HuH-7 (cell line): ENCODE measurements at places on chromosomes 3 and 15.

GRCh38 chr3:89787485-89787884 lies 680.1 kb downstream of the EPHA3 start:
- no peak for DNase-seq

DNA sequence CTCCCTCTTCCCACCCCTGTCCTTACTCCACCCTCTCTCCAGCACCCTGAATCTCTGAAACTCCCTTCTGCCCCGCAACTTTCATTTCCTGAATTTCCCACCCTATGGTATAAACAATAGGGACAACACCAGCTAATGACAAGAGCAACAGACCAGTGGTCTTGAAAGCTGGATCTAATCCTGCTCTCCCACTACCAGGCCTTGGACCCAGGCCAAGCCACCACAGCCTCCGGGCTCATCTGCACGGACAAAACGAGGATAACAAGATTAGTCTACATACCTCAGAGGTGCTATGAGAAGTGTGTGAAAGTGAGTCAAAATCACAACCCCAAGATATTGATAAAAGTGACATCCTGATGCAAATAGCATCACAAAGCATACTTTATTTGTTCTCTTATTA lies 128.6 kb downstream of the ERC2 start:
- no peak for DNase-seq

- DNase-seq, result no peak
Measured at GRCh38 chr3:98903099-98903498, 1.6 kb upstream of the DCBLD2 start.

- DNase-seq, result no peak
Measured at GRCh38 chr15:28977377-28978010, 91.7 kb downstream of the APBA2 start.

GRCh38 chr3:23671851-23672589 lies 133.7 kb upstream of the UBE2E1 start:
- peak; percentile 25 for DNase-seq

GRCh38 chr15:100020614-100021013 lies 287.4 kb upstream of the LYSMD4 start:
- no peak for DNase-seq

- DNase-seq, result no peak
Measured at GRCh38 chr3:52270252-52270754, 8.1 kb downstream of the WDR82 start.

GRCh38 chr3:151268267-151269235 lies 9.8 kb downstream of the P2RY14 start:
- no peak for DNase-seq

DNA sequence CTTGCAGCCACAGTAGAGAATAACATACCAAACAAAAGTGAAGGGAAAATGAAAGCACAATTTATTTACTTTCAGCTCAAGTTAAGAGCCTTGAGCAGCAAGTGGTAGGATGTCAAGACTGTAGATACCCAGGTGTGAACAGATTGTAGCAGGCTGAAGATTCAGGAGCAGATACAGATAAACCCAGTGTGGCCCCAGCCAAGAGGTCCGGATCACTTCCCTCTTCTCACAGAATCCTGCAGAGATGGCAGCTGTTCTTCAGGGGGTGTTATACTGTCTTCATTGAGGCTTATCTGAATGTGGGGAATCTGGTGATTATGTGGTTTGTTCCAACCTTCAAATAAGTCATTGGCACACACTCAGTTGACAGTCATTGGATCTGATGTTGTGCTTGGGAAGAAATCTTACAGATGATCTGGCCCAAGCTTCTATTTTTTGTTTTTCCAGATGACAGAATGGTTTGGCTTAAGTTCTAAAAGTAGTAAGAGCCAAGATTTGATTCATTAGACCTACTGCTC lies 2.2 kb downstream of the STARD9 start:
- DNase-seq, result no peak

DNA sequence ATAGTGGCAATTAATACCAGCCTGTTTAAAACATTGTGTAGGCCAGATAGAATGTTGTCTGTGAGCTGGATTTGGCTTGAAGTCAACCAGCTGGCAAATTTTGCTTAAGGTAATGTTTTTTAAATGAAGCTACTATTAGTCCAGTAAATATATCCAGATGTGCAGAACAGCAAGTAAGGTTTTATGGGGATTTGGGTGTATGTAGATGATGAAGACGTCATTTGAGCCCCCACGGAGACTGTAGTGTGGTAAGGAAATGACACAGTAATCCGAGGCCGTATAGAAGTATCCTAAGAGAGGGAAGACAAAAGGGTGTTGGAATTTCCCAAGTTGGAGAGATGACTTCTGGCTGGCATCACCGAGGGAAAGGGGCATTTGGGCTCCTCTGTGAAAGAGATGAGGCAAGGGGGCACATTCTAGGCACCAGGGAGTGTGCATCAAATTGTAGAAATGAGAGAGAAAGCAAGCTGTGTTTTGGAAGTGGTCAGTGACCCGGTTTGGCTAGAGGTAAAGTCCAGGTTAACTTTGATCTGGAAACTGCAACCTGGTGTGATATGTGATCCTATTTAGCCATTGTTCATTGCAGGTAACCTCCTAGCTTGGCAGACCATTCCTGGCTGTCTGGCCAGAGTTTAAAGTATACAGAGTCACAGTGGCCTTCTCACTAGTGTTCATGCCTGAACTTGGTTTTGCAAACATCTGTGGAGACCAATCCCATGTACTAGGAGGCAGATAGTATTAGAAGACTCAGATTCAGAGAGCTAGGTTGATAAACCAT lies 104.2 kb downstream of the ITPR1 start:
- no peak for DNase-seq

- peak; percentile 15 for DNase-seq
Measured at GRCh38 chr3:115706311-115706829, 83.1 kb downstream of the GAP43 start.

- DNase-seq, result no peak
Measured at GRCh38 chr3:70857916-70858315, 545.5 kb upstream of the MDFIC2 start.

- DNase-seq, result no peak
Measured at GRCh38 chr3:149654188-149654601, 3.6 kb downstream of the WWTR1 start.

DNA sequence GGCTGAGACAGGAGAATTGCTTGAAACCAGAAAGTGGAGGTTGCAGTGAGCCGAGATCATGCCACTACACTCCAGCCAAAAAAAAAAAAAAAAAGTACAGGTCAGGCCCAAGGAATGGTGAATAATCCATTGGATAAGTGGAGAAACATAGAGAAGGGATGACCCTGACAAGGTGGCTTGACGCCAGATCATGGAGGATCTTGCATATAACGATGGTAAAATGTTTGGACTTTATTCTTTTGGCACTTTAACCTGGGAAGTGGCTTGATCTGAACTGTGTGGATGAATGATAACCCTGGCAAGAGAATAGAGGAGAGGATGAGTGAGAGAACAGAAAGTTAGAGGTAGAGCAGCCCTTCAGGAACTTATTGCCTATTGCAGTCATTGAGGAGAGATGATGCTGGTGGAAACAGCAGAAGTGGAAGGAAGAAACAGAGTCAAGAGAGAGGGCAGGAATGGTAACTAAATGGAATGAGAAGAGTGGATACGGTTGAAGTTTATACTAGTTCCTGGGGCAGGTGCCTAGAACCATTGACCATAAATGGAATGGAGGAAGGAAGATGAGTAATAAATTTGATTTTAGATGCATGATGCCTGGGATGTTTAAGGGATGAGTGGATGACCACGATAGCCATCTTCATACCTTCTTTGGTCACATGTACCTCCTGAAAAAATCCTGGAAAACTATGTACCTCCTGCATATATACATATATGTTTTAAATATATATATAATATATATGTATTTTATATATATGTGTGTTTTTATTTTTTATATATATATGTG lies 57.8 kb downstream of the BLM start:
- DNase-seq, result no peak

DNA sequence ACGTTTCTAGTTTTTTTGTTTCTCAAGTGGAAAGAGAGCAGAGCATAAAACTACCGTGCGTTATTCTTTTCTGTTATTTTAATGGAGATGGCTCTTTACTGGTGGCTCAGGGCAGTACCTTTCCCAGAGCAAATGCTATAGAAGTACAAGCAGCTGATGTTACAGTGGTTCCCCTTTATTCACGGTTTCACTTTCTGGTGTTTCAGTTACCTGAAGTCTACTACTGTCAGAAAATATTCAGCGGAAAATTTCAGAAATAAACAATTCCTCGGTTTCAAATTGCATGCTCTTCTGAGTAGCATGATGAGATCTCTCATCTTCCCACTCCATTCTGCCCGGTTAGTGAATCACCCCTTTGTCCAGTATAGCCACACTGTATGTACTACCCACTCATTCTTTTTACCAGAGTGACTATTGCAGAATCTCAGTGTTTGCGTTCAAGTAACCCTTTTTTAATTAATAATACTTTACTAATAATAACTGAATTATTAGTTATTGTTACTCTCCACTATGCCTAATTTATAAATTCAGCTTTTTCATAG lies 597.5 kb upstream of the ROBO2 start:
- DNase-seq, result no peak

DNA sequence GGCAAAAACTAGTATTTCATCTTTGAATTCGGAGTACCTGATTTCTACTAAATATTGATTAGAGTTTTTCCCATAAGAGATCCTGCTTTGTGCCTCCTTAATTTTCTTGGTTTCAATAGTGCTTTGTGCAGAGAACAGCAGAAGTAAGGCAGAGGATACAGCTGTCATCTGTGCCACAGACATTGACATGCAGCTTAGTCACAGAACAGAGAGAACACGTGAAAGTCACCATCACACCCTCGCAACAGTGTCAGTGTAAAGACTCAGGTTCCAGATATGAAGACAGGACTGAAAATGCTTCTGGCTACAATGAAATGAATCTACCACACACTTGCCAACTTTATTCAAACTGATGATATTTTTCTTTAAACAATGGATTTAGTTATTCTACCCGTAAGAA lies 942.8 kb upstream of the CFAP20DC start:
- DNase-seq, result no peak
